ENCODE measurements at places on chromosomes 12 and 14.

DNA sequence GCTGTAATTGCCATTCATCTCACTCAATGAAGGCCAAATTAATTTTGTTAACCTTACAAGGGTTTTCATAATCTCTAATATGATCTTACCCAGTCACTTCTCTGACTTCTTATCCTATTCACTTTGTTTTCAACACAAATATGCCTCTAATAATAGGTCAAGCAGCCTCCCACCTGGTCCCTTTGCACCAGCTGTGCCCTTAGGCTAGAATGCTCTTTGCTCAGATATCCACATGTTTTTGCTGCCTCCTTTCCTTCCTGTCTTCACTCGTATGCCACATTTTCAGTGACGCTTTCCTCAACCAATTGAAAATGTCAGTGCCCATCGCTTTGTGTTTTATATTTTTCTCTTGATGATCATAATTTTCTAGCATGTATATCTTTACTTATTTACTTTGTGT lies 106.4 kb upstream of the SYT10 start:
- no peak for DNase-seq

DNA sequence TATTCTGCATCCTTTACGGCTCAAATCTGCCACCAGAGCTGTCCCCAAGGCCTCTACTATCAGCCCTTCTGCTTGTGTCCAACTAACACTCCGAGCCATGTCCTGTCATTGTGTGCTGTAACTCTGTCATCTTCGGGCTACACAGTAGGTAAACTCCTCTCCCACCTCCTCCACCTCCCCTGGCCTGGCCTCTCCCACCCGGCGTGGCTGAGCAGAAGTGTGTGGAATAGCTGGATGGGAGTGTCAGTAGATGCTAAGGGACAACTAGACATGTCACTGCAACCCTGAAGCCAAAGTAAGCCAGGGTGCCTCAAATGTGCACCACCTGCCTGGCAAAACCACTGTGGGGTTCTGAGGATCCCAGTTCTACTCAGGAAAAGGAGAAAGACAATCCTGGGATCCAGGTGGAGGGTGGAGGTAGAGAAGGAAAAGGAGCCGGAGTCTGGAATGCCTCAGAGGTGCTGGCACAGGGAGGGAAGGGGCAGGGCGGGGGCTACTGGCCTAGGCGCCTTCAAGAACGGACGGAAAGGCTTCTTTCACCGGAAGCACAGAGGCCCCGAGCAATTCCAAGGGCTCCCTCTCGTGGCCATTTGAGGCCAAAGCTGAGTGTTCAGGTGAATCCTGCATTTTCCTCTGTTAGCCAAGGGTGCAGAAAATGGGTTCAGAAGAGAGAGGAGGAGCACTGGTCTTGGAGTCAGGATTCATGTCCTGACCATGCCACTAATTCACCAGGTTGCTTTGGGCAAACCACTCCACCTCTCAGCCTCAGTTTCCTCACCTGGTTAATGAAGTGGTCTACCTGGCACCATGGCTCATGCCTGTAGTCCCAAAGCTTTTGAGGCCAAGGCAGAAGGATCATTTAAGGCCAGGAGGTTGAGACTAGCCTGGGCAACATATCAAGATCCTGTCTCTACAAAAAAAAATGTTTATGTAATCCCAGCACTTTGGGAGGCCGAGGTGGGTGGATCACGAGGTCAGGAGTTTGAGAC lies 20.5 kb upstream of the FAM181A start:
- DNase-seq: no peak

- DNase-seq: no peak
These were observed 181.2 kb downstream of the PELI2 start for GRCh38 chr14:56299306-56299984.

DNA sequence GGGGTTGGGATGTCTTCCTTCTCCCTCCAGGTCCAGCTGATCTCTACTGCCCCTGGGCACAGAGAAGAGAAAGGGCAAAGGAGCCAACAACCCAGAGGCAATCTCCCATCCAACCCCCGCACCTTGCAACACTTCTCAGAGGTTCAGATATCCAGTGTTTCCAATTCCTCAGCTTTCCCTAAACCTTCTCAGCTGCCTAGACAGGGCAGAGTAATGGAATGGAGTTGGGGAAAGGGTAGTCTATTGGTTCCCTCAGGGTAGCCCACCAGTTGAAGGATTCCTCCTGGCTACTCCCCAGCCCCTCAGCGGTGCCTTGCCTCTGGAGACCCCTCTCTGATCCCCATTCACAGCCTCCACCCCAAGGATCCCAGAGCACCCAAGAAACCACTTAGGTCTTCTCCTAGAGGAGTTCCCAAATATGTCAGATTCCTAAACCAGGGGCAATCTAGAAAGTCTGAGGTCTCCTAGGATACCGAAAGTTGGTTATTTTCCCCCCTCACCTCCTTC lies 537 bp downstream of the NFE2 start:
- no peak for DNase-seq

DNA sequence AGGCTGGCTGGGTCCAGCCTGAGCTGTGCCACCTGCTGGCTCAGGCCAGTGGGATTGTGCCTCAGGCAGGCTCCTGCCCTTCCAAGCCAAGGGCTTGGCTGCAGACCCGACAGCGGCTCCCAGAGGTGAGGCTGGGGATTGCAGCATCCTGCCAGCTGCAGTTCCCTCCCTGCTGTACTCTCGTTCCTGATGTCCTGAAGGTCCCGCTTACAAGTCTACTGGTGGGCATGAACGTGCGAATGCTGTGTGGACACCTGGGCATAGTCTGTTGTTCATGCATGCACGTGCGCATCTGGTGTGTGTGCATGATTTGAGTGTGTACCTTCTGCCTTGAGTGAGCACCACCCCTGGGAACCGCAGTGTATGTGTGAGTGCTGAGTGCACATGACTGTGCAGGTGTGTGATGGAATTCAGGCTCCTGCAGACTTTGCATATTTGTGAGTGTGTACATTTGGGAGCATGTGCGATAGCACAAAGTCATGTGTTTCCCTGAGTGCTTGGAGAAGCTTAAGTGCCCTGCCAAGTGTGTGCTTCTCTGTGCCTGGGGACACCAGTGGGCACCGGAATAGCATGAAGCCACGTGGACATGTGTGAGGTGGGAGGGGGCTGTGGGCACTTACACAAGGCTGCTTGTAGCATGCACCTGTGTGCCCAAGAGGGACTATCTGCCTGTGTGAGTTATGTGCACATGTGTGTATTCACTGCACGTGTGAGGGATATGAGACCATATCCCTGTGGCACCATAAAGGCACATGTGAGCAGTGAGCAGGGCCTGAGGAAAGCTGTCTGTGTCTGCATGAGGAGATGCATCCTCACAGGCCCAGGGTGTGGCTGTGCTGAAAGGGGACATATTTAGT lies 19.3 kb upstream of the KRT7 start:
- DNase-seq: no peak

Data from activated naive CD4-positive, alpha-beta T cell treated with anti-CD3 and anti-CD28 coated beads, Interleukin-2, amount 50 U/mL, for 72 hours (primary cell).